Activated CD4-positive, CD25-positive, alpha-beta regulatory T cell treated with anti-CD3 and anti-CD28 coated beads, Interleukin-2, amount 50 U/mL, for 72 hours (primary cell): ENCODE measurements at places on chromosomes 6 and 20.

DNA sequence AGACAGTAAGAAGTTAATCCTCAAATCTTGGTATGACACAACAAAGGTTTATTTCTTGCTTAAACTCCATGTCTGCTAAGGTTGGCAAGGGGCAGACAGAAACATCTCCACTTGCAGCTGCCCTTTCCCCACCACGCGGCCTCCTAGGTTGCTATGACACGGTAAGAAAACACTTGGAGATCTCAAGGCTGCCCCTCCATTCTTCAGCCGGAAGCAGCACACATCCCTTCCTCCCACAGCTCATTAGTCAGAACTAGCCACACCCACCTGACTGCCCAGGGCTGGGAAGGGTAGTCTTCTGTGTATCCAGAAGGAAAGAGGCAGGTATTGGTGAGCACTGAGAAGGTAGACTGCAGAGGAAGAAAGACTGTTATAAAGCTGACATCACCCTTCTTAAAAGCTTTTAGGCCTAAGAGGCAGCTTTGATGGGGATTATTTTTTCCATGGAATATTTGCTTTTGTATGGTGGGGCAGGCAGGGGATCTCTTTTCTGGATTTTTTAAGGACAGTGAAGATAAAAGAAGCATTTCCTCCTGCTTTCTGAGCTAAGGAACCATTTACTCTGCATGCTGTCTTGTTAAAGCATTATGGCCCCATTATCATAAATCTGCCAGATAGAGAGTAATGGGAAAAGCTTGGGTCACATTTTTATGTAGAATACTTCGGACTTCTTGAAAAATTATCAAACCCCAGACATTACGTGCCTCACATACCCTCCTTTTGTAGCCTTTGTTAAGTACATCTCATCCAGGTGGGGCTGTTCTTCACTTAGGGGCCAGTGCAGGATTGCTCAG lies 41.6 kb downstream of the MRAP2 start:
- no peak for DNase-seq

- DNase-seq = no peak
These were observed 6.7 kb upstream of the SYNJ2 start for GRCh38 chr6:157974967-157975366.

DNA sequence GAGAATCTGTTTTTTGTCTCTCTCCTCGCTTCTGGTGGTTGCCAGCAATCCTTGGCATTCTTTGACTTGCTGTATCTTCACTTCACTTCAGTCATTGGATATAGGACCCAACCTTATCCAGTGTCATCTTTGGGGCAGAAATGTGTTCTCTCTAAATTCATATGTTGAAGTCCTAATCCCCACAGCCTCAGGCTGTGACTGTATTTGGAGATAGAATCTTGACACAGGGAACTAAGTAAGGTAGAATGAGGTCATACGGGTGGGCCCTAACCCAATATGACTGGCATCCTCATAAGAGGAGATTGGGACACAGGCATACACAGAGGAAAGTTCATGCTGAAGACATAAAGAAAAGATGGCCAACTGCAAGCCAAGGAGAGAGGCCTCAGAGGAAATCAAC lies 51.9 kb upstream of the TPD52L1 start:
- no peak for DNase-seq

GRCh38 chr6:80282913-80283554 lies 176.6 kb downstream of the BCKDHB start:
- no peak for DNase-seq

- DNase-seq = no peak
These were observed 90.0 kb downstream of the PRND start for GRCh38 chr20:4811661-4812181.

- no peak for DNase-seq
These were observed 37.0 kb upstream of the SAMHD1 start for GRCh38 chr20:36988494-36988966.

DNA sequence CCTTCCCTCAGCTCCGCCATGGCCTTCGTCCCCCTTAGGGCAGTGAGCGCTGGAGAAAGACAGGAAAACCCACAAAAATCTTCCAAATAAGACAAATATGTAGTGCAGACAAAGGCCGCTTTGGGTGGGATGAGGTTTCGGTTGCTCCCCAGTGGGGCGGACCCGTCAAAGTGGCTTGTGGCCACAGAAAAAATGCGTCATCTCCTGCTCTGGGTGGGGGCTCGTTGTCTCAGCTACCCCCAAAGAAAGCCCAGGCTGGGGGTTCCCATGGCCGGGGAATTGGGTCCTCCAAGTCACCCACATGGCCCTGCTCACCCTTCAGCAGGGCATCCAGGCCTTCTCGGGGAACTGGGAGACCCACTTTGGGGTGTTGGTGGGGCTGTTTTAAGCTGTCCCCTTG lies 21.9 kb upstream of the SCUBE3 start:
- no peak for DNase-seq

DNA sequence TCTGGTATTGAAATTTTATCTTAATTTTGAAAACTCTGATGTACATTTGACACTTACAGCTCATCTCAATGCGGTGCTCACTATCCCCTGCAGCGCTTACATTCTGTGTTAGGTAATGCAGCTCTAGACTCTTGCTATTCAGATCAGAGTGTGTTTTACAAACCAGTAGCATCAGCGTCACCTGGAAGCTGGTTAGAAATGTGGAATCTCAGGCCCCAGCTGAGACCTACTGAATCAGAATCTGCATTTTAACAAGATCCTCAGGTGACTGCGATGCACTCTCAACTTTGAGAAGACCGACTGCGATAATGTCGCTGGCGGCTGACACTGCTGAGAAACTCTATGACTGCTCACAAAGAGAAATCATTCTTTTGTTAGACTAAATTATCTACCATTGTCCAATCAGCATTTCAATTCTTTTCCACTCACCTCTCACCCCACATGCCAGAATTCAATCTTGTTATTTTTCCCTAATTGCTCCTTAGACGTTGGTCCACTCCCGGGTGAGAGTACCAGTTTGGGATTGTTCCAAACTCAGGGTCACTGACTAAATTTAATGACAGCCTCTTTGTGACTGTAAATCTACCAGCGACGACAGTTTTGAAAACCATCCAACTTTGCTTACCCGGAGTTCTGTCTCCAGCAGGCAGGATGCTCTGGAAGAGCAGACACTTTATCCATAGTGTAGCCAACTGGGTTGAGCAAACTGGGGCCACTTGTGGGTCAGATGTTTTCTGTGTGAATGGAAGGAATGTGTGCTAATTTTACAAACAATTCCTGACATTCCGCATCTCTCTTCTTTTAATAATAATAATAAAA lies 140.1 kb upstream of the BTBD3 start:
- DNase-seq = no peak

- DNase-seq = no peak
These were observed 59.3 kb downstream of the CD2AP start for GRCh38 chr6:47536816-47537401.

- DNase-seq = no peak
These were observed 8.0 kb downstream of the MMUT start for GRCh38 chr6:49454787-49455709.

- no peak for DNase-seq
These were observed 205.9 kb downstream of the ZMYND8 start for GRCh38 chr20:47150403-47151152.

DNA sequence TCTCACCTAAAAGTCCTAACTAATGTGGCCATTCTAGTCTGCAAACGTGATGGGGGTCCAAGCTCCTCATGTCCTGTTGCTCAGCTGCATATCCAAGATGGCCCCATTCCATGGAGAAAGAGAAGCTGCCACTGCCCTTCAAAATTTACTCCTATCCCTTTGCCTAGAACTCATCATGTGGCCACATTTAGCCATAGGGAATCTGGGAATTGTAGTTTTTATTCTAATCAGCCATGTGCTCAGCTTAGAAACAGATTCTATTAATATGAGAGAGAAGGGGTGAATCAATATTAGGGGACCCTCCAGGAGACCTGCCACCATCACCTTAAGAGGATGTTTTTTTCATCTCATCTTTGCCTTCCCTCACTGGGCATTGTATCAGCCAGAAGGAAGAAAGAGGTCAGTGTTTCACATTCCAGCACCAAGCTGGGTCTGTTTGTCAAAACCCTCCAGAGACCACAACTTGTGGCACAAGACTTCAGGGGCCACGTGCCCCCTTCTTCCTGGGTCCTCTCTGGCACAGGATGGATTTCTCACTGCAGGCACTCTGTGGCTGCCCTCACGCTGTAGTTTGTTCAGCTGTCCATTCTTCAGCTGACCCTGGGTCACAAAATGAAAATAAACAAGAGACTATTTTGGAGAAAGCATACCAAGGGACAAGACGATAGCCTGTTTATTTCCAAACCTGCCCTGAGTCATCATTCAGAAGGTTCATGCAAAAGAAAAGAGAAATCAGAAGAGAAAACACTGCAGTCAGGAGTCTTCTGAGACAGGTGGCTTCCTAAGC lies 172.0 kb downstream of the EYA2 start:
- DNase-seq = no peak

DNA sequence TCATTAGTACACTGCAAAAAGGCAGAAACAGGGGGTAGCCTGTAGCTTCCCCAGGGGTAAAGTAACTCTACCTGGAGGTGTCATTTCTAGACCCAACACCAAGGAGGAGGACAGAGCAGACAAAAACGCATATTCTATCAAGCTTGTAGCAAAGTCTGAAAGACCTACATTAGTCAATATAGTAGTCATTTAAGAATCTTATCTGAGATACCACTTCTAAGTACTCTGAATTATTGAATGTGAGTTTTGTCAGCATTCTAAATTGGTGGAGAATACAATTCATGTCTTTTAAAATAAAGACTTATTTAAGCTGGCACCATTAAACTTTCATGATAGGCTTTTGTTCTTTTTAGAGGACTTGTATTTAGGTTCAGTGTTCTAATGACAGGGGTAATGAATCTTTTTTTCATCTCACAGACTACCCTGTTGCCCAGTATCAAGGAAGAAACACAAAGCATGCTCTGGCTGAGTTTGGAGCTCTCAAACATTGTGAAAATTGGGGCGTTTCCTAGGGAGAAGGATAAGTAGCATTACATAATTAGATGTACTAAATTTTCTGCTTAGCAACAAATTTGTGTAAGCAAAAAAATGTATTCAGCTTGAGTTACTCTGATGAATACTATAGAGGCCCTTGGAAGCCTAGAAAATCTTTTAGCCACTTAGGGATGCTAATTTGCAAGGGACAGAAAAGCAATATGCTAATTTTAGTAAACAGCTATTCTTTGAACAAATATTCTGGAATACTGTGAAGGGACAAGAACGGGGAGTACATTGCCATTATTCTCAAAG lies 255.4 kb upstream of the HSF2 start:
- no peak for DNase-seq

GRCh38 chr6:107488875-107489635 lies 862 bp upstream of the SOBP start:
- no peak for DNase-seq

GRCh38 chr6:125989631-125990030 lies 3.3 kb downstream of the TRMT11 start:
- no peak for DNase-seq

GRCh38 chr20:2998728-2999127 lies 44.7 kb upstream of the GNRH2 start:
- DNase-seq = no peak

- DNase-seq = peak; percentile 58
These were observed 26.9 kb downstream of the SPATA2 start for GRCh38 chr20:49888212-49889000.

GRCh38 chr6:166341464-166341863 lies 881 bp downstream of the SFT2D1 start:
- no peak for DNase-seq

DNA sequence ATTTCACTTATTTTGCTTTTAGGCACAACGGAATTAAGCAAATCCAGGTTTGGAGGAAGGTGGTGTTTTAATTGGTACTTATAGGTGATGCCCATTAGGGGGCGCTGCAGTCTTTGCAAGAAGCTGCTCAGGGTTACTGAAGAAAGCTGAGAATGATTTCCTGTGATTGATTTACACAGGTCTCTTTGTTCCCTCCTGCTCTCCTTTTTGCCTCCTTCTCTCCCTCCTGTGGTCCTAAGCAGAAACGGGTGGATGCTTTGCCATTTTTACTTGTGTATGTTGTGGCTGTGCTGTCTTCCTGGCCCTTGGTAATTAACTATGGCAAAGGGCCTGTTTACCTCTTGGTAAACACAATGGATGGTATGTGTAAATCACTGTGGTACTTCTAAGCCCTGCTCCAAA lies 97.8 kb downstream of the ANKS1A start:
- peak; percentile 48 for DNase-seq

DNA sequence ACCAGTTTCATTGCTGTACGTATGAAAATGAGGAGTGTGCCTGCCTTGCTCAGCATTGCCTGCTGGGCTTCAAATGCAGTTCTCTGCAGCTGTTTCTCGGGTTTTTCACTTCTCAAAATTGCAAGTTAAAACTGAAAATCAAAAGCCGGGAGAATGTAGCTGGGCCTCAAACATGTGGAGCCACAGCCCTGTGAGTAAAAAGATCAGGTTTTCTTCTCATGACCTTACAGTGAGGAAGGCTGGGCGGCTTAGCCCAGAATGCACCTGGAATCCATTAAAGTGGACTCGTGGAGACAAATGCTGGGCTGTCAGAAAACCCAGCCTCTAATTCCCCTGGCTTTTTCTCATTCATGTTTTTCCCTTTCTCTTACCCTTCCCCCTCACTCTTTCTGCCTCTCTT lies 34.4 kb downstream of the DSE start:
- DNase-seq = no peak

DNA sequence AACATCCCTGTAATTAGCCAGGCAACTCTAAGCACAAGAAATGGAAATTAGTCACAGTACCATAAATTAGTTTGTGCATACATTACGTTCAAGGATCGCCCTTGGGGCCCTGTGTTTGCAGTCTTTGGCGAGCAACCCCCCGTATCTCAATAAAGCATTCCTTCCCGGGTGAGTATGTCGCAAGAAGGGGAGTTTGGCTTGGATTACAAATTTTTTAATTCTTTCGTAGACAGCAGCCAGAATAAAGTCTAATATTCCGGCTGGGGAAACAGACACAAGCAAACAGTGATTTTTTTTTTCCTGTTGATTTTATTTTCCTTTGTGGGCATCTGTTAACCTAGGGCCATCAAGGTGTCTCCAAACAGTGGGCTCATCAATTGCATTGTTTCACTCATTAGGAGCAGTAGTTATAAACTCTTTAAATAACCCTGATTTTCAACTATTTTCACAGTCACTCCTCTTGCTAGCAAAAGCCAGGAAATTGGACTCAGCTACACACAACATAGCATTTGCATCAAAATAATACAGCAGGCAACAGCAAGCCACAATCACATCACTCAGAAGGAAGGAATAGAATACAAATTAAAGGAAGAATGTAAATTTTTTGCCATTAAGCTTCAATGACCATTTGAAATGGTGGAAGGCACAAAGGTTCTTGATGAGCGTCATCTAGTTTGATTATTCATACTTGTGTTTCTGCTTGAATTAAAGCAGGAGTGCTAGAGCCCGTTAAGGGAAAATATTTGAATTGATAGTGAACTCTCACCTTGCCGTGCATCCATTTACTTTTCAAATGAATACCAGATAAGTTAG lies 85.3 kb downstream of the LINC00237 start:
- DNase-seq = no peak
